Mesendoderm (in vitro differentiated cells): ENCODE measurements at places on chromosomes 7 and 10.

- DNase-seq, result no peak
These were observed 31.9 kb downstream of the MICU1 start for GRCh38 chr10:72593963-72594362.

- DNase-seq, result peak; percentile 7
These were observed 28.0 kb upstream of the MCU start for GRCh38 chr10:72663971-72664370.

GRCh38 chr7:85736085-85736484 lies 549.2 kb upstream of the SEMA3D start:
- no peak for DNase-seq

- DNase-seq, result no peak
These were observed 20.9 kb downstream of the TTYH3 start for GRCh38 chr7:2652736-2653060.

GRCh38 chr7:1459920-1460820 lies 900 bp upstream of the MICALL2 start:
- DNase-seq, result no peak

DNA sequence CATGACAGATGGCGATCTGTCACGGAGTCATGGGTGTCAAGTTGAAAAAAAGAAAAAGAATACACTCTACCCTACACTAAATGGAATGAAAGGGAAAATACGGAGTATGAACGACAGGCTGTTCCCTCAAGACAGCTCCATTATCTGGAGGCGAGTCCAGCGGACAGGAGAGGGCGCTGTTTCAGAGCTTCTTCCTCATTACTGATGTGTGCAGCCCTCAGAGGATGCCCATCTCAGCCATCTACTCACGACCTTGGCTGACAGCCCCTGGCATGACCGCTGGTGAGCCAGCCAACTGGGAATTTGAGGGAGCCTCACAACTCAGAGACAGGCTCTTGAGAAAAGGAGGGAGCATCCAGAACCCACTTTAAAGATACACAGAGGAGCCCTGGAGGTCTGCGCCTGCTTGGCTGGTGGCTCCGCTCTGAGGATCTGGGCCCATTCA lies 49.6 kb upstream of the SMNDC1 start:
- DNase-seq, result peak; percentile 88

DNA sequence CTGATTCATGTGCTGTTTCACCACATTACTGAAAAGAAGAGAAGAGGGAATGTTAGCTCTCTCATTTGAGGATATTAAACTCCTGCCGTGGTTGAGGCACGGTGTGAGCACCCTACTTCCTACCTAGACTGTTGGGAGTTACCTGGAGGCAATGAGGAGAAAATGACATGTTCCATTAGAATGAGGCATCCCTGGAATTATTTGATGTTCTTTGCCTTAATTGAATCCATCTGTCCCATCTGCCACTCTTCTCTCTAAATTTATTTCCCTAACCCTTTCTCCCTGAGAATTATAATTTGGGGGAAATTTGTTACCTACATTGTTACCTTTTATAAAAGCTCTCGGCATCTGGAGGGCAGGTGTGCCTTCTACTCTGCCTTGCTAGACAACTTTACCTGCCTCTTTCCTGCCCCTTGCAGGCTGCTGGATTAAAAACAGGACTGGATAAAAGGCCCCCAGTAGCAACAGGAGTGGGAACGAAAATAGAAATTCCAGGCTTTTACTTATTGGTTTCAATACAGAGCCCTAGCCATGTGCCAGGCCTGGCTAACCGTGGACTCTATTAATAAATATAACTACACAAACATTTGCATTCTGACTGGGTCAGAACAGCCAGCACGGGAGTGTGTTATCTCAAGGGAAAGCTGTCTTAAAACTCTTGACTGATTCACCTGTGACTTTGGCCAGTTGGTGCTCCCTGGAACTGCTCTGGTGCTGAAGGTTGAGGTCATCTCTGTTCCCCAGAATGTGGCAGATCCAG lies 4.4 kb upstream of the ATXN7L1 start:
- DNase-seq, result no peak

DNA sequence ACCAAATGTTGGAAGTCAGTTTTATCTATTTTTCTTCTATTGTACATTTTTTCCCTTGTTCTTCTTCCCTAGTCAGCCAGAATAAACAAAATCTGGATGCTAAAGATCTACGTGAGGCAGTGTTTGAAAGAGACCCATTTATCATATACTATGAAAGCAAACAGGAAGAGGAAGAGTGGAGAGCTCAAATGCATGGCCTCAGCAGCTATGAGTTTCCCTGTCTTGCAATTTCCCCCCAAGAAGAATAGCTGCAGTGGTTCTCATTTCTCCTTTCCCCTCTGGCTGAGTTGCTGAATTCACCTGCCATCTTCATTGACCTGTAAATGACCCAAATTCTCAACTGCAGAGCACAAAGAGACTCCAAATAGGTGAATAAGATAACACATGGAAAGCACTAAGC lies 347.1 kb upstream of the NRP1 start:
- DNase-seq, result no peak

- peak; percentile 93 for DNase-seq
These were observed 551.7 kb downstream of the GRM8 start for GRCh38 chr7:126700807-126701604.

DNA sequence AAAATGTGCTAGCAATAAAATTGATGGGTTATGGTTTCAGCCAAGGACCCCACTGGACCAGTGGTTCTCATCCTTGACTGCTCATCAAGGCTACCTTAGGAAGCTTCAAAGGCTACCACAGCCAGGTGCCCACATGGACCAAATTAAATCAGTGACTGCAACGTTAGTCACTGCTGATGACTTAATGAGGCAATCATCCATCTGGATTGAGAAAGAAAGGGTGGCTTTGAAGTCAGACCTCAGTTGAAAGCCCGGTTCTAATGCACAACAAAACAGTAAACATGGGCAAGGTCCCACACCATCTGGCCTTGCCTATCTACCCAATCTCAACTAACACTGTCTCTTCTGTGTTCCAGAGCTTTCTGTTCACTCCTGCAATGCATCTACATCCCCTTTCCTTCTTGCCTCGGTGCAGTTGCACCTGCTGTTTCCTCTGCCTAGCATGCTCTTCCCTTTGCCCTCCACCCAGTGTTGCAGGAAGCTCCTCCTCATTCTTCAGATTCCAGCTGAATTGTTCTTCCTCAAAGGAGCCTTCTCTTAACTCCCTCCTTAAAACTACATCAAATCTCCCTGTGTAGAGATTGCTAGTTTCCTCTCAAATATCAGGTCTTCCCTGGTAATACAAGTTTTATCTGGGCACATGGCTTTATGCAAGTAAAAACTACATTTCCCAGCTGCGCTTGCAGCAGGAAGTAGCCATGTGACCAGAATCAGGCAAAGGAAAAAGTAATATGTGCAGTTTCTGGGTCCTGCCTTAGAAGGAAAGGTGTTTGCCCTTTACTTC lies 10.3 kb upstream of the KCNK18 start:
- peak; percentile 62 for DNase-seq

DNA sequence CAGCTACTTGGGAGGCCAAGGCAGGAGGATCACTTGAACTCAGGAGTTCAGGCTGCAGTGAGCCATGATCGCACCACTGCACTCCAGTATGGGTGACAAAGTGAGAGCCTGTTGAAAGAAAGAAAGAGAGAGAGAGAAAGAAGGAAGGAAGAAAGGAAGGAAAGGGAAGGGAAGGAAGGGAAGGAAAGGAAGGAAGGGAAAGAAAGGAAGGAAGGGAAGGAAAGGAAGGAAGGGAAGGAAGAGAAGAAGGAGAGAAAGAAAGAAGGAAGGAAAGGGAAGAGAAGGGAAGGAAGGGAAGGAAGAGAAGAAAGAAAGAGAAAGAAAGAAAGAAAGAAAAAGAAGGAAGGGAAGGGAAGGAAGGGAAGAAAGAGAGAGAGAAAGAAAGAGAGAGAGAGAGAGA lies 61.5 kb downstream of the CLIP2 start:
- DNase-seq, result no peak

GRCh38 chr7:12701433-12701832 lies 14.0 kb downstream of the ARL4A start:
- DNase-seq, result no peak

GRCh38 chr10:124691002-124691401 lies 53.2 kb downstream of the FAM53B start:
- no peak for DNase-seq

GRCh38 chr7:19327018-19327417 lies 181.8 kb upstream of the FERD3L start:
- no peak for DNase-seq

GRCh38 chr10:104348601-104349000 lies 5.0 kb upstream of the CFAP58 start:
- no peak for DNase-seq
